Cortex of kidney (tissue), 1 donor: ENCODE measurements at places on chromosomes 13 and 19.

- no peak for DNase-seq
Observed at GRCh38 chr13:28819735-28820098, 422 bp upstream of the MTUS2 start.

DNA sequence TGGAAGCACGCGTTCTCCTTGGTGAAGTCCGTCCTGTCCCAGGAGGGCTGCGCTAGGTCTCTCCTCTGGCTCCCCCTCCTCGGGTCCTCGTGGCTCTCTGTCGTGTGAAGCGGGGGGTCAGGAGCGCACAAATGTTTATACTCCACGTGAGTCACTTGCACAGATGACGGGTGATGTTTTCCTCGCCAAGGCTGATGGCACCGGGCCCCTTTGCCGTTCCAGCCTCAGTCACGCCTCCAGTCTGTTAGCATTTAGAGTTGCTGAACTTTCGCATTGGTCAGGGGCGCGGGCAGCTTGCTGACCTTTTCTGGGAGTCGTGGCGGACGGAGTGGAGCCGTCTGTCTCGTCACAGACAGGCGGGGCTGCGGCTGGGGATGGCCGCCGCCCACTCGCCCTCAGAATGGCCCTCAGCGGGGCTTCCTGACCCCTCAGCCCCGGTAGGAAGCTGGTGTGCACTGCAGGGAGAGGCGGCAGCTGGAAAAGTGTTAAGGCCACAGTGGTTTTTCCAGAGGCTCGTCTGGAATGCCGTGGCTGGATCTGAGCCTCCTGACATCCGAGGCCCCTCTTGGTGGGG is 13.7 kb downstream of the KLHL26 start:
- DNase-seq, result no peak

GRCh38 chr13:80552851-80553440 is 212.0 kb upstream of the SPRY2 start:
- DNase-seq, result no peak

DNA sequence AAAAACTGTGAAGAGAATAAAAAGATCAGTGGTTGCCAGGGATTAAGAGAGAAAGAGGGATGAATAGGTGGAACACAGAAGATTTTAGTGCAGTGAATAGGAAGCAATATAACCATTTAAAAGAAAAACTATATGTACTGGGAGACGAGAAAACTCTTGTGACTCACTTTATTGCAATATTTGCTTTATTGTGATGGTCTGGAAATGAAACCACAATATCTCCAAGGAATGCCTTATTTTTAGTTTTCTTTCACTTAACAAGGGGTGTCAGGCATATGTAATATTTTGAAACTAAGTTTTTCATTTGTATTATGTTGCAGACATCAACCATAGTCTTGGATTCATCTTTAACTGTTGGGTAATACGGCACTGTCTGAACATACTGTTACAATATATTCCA is 1308.2 kb downstream of the PCDH9 start:
- DNase-seq, result no peak

GRCh38 chr13:106594980-106595379 is 27.0 kb upstream of the ARGLU1 start:
- no peak for DNase-seq

- DNase-seq, result no peak
Observed at GRCh38 chr13:71722206-71722605, 144.8 kb downstream of the DACH1 start.

- no peak for DNase-seq
Observed at GRCh38 chr19:46678110-46678732, 17.2 kb upstream of the DACT3 start.

- DNase-seq, result no peak
Observed at GRCh38 chr19:44887648-44888047, 3.4 kb upstream of the TOMM40 start.

DNA sequence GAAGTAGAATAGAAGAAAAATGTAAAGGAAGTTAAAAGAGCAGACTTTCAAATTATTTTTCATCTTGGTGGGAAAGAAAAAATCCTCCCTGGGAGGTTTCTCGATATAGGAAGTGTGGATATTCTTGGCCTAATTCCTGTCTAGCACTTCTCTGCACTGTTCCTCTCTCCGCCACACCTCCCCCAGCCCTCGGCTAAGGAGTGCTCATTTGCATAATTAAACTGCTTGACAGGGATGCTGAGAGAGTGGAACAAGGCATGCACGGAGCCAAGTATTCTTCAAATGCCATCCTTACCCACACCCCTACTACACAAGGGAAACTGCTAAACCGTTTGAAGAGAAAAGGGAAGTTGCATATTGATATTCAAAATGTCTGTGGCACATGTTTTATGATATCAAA is 511.0 kb upstream of the HTR2A start:
- no peak for DNase-seq

- DNase-seq, result no peak
Observed at GRCh38 chr13:90105276-90105675, 1242.2 kb upstream of the MIR17HG start.

DNA sequence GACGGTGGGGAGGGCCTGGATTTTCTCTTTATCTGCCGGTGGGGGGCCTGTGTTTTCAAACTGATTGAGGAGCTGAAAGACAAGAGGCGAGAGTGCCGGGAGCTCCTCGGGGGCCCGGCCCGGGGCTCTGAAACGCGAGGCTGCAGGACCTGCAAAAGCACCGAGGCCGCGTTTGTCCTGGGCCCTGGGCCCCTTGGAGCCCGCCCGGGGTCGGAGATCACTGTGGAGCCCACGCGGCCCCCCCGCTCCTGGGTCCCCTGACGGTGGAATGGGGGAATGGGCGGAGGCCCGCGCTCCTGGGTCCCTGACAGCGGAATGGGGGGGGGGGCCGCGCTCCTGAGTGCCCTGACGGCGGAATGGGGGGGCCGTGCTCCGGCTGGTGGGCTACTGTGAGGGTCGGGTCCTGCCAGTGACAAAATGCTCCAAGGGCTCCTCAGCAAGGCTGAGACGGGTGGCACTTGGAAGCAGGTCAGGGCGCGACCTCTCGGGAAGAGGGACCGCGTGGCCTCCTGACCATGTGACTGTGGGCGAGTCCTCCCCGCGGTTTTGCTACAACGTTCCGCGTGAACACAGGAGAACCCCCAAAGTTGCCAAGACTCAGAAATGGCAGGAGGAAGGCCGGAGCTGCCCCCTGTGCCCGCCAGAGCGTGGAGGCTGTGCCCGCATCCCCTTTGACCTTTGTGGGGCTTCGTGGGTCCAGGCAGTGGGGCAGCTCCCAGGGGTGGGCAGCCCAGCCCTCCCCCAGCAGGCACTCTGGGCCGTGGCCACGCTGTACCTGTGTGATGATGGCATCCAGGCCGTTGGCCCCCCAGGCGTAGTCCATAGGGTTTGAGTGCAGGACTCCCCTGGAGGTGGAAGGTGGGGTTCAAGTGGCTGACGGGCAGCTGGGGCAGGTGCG is 9.5 kb downstream of the FGF22 start:
- no peak for DNase-seq

- no peak for DNase-seq
Observed at GRCh38 chr19:15317392-15318071, 14.8 kb downstream of the BRD4 start.

DNA sequence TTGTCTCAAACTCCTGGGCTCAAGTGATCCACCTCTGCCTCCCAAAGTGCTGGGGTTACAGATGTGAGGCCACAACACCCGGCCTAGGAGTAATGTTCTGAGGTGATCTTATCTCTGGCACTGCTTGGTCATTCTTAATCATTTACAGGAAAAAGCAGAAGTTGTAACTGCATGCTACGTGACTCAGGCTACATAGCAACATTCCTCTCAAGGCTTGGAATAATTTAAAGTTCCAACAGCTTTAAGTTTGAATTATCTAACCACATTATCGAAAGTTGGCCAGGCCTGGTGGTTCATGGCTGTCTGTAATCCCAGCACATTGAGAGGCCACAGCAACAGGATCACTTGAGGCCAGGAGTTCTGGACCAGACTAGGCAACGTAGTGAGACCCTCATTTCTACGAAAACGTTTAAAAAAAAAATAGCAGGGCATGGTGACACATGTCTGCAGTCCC is 3.9 kb upstream of the B9D2 start:
- DNase-seq, result no peak

DNA sequence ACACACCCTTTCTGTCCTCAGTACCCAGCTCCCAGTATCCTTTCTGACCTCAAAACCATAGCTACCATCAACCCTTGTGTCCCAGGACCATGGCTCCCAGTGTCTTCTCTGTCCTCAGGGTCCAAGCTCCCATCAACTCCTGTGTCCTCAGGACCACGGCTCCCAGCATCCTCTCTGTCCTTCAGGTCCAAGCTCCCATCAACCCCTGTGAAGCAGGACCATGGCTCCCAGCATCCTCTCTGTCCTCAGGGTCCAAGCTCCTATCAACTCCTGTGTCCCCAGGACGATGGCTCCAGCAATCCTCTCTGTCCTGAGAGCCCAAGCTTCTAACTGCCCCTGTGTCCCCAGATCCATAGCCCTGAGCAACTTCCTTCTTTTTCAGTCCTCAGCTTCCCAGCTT is 1.7 kb upstream of the CADM4 start:
- no peak for DNase-seq

GRCh38 chr19:16836115-16837034 is 7.2 kb downstream of the SIN3B start:
- no peak for DNase-seq

- DNase-seq, result no peak
Observed at GRCh38 chr19:3402631-3403443, 36.5 kb downstream of the NFIC start.

GRCh38 chr19:14078411-14078810 is 5.8 kb downstream of the MISP3 start:
- no peak for DNase-seq

DNA sequence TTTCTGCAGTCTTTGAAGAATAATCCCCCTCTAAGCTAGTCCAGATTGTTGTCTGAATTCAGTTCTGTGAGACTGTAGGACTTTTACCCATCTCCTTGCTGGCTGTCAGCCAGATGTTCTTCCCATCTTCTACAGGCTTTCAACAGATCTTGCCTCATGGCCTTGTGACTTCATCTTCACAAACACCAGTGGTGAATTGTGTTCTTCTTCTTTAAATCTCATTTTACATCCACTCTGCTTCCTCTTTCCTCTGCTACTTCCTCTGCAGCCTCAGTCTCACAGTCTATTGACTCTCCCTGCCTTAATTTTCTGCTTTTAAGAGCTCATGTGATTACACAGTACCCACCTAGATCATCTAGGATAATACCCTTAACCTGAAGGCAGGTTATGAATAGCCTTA is 859.0 kb upstream of the SLITRK1 start:
- DNase-seq, result no peak

DNA sequence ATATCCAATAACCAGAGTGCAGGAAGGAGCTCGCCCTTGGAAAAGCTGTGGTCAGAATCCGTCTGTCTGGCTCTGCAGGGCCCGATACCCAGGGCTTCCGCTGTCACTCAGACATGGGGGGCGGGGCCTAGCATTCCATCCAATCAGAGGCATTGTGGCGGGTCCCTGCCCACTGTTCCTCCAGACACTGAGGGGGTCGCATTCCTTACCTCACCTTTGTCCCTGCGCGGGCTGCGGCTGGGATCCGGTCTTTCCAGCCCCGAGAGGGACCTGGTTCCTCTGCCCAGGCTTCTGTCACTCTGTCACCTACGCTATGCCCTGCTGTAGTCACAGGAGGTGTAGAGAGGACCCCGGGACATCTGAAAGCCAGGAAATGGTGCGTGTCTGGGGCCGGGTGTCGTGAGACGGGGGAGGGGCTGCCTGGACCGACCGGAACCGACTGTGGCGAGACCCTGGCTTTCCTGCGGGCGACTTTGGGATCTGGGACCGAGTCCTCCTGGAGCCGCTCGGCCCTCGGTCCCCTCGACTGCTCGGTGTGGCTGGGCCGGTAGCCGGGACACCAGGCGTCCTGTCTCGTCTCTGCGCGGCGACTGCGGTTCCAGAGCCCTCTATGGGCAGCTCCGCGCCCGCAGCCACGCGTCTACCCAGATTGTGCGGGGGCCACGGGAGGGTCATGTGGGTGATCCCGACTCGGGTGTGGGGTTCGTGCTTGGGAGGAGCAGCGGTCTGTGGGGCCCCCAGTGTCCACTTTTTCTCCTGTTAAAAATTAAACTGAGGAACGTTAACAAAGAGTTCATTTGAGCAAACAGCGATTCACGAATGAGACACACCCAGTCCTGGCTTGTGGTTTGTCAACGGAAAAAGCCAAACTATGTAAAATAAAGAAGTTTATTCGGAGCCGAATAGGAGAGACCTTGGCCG is at the start of gene ZNF69:
Gene ZNF69 (plus strand): TSS at position 172 of the 921 bp plus-strand sequence. CDS start 142 bp downstream, at position 314.
- DNase-seq, result peak; percentile 36

GRCh38 chr13:30829145-30829832 is 76.8 kb upstream of the MEDAG start:
- DNase-seq, result no peak

GRCh38 chr13:28412981-28413380 is 81.9 kb downstream of the FLT1 start:
- DNase-seq, result no peak

DNA sequence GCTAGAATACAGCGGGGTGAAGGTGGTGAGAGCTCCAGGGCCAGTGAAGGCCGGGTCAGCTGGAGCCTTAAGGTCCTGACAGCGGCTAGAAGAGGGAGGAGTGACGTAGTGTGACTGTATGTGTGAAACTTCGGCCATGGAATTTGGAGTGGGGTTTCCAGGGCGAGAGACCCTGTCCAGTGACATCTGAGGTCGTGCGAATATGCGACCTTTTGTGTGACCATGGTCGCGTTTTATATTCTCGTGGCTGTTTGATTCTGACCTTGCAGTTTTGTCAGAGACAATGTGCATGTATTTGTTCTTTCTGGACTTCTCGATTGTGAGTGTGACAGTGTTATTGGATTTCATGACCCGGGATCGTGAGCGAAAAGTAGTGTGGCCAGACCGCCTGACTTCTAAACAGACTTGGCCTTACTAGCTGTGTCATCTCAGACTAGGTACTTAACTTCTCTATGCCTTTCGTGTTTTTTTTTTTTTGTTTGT is 405 bp upstream of the ZNF569 start:
- no peak for DNase-seq

GRCh38 chr13:75782985-75783384 is 146.9 kb downstream of the LMO7 start:
- no peak for DNase-seq

- DNase-seq, result no peak
Observed at GRCh38 chr19:30158067-30158892, 213.9 kb upstream of the ZNF536 start.

- DNase-seq, result no peak
Observed at GRCh38 chr19:7879836-7880235, 5.6 kb upstream of the PRR36 start.

DNA sequence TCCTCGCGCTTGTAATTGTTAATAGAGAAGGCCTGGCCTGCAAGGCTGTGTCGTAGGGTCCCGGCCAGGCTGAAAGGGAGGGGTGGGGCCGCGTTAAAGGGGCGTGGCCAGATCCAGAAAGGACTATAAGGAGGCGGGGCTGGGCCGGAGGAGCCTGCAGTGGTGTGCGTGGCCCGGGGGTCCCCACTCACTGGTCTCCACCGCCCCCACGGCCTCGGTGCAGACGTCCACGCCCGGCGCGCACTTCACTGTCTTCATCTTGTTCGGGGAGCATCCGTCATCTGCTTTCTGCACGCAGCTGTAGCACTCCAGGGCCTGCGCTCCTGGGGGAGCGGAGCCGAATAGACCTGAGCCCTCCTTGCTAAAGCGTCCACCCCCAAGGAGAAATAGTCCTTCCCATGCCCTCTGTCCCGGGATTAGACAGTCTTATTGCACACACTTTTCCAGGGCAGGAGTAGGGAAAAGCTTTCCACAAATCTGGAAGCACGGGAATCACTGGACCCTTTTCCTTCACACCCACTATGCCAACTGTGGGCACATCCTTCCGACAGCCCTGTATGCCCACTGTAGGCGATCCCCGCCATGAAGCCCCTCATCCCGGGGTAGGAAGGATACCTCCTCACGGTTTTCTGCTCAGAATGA is 1.2 kb downstream of the LYPD3 start:
- DNase-seq, result no peak

GRCh38 chr13:40993987-40994386 is 25.1 kb downstream of the ELF1 start:
- DNase-seq, result no peak

GRCh38 chr19:37114001-37114400 is 35.8 kb downstream of the ZNF420 start:
- DNase-seq, result no peak
